ENCODE measurements at places on chromosomes 16 and 17. TPM values are rescaled to one million over a fixed set of nuclear protein-coding genes. Genes with fewer than 3 reads are reported as not detected.
A peak's percentile ranks its signal among the peaks of the same experiment; 100 is the strongest.

GRCh38 chr17:55524440-55525220 lies 13.4 kb upstream of the SMIM36 start:
- no peaks in the 10 kb centered on the region for H3K36me3 ChIP-seq
- H3K4me3 ChIP-seq = no peak overlapping the region

DNA sequence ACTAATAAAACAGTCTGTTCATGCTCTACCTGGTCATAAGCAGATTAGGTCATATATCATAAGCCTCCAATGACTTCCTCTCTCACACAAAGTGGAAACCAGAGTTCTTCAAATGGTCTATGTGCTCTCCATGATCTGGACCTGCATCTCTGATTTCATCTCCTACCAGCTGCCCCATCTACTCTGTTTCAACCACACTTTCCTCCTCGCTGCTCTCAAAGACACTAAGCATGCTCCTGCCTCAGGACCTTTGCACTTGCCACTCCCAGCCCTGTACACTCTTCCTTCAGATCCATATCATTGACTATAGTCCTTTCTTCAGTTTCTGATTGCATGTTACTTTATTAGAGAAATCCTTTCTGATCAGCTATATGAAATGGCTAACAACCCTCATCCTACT lies 196.8 kb downstream of the PHKB start:
- peaks cover 62% of the 10 kb centered on the region for H3K36me3 ChIP-seq
- no peak overlapping the region for H3K27ac ChIP-seq
- no peaks in the 10 kb centered on the region for H3K4me1 ChIP-seq
- H3K4me3 ChIP-seq = no peak overlapping the region
- no peaks in the 10 kb centered on the region for H3K27me3 ChIP-seq
- no peak for DNase-seq

Gene GAST
- not detected for total RNA-seq

Gene E2F4
- 117 TPM for total RNA-seq

GRCh38 chr16:608019-608418 lies 18.2 kb downstream of the RAB40C start:
- no peaks in the 10 kb centered on the region for H3K27me3 ChIP-seq
- peaks cover 6% of the 10 kb centered on the region for H3K36me3 ChIP-seq
- H3K4me3 ChIP-seq = no peak overlapping the region
- H3K27ac ChIP-seq = no peak overlapping the region
- no peak for DNase-seq

- H3K36me3 ChIP-seq = no peaks in the 10 kb centered on the region
- no peak overlapping the region for H3K4me3 ChIP-seq
- no peak overlapping the region for H3K27ac ChIP-seq
- no peak for DNase-seq
- peaks cover 28% of the 10 kb centered on the region for H3K27me3 ChIP-seq
- H3K4me1 ChIP-seq = no peaks in the 10 kb centered on the region
Observed at GRCh38 chr17:5800646-5801045, 216.3 kb upstream of the NLRP1 start.

GRCh38 chr16:76749780-76750375 lies 441.1 kb upstream of the MON1B start:
- no peaks in the 10 kb centered on the region for H3K27me3 ChIP-seq
- no peak overlapping the region for H3K27ac ChIP-seq
- no peaks in the 10 kb centered on the region for H3K4me1 ChIP-seq
- H3K36me3 ChIP-seq = no peaks in the 10 kb centered on the region
- H3K4me3 ChIP-seq = no peak overlapping the region

Gene RAB11FIP4
- total RNA-seq = 37.9 TPM

GRCh38 chr17:32142857-32143526 lies 690 bp downstream of the RHOT1 start:
- peaks cover 23% of the 10 kb centered on the region for H3K4me1 ChIP-seq
- peak; percentile 26 for DNase-seq
- peaks cover 5% of the 10 kb centered on the region for H3K36me3 ChIP-seq
- H3K4me3 ChIP-seq = peak overlapping the region; percentile 98
- H3K27ac ChIP-seq = peak overlapping the region; percentile 85

DNA sequence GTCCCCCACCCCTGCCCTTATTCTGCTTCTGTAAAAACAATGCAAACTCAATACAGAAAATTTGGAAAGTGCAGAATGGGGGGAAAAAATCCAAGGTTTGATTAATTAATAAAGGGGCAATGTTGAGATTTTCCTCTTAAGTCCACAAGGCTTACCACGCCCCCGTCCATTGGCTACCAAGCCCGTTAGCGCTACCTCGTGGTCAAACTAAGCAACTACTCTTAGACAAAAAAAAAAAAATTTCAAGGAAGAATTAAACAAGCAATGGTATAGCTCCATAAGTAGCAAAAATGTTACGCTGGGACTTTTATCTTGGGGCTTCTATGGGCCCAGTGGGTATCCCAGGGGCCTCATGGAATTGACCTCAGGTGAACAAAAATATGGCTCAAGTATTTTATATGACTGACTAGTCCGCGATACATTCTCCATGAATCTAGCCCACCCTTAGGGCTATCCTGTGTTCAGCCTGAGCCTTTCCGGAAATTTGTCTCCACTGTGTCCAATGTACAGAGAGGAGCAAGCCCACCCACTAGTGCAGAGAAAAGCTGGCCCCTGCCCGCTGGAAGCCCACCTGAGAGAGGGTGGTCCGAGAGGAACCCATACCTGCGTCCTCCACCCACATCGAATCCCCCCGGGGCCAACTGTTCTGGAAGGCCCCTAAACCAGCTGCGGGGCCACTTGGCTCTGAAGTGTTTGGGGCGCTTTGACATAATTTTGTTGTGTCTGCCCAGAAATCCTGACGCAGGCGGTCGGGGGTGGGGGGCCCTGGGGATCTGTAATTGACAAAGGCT lies 19.1 kb upstream of the TEX2 start:
- no peak for DNase-seq
- H3K4me3 ChIP-seq = no peak overlapping the region
- no peak overlapping the region for H3K27ac ChIP-seq
- no peaks in the 10 kb centered on the region for H3K4me1 ChIP-seq
- H3K27me3 ChIP-seq = no peaks in the 10 kb centered on the region

DNA sequence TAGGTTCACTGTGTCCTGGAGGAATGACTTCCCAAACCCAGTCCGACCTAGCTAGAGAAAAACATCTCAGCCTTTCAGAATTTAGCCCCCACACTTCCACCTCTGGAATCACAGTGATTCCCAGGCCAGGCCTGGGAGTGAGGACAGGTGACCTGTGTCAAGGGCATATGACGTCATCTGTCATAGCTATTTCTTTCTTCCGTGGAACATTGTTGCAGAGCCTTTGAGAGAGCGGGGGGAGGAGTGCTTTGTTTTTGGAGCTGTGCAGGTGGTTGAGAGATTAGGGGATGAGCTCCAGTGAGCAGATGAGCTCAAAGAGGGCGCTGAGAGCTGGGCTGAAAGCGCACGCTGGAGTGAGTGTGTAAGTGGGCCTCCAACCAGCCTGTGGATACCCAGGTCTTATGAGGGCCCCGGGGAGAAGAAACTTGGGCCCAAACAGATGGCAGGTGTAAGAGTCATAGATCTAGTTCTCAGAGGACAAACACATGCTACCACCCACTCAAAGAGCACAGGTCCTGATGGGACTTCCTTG lies 344.8 kb downstream of the SNX29 start:
- no peaks in the 10 kb centered on the region for H3K27me3 ChIP-seq
- peaks cover 34% of the 10 kb centered on the region for H3K36me3 ChIP-seq
- H3K4me1 ChIP-seq = peaks cover 70% of the 10 kb centered on the region
- no peak for DNase-seq
- peak overlapping the region; percentile 32 for H3K4me3 ChIP-seq

DNA sequence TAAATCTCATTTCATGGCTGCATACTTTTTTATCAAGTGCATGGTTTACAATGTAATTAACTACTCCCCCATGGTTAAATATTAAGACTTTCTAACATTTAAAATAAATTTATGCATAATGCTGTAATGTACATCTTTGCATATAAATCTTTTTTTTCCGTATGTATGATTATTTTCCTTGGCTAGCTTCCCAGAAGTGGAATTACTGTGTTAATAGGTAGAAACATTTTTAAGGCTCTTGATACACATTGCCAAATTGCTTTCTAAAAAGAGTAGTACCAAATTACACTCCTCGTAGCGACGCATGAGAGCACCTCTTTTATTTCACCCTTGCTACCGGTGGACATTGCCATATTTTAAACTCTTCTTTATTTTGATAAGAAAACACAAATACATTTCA lies 141.1 kb downstream of the DNAH9 start:
- DNase-seq = no peak
- no peaks in the 10 kb centered on the region for H3K36me3 ChIP-seq
- no peaks in the 10 kb centered on the region for H3K4me1 ChIP-seq

- H3K4me3 ChIP-seq = no peak overlapping the region
- DNase-seq = no peak
- no peaks in the 10 kb centered on the region for H3K27me3 ChIP-seq
- H3K4me1 ChIP-seq = no peaks in the 10 kb centered on the region
- no peaks in the 10 kb centered on the region for H3K36me3 ChIP-seq
Observed at GRCh38 chr16:65062736-65063583, 58.9 kb downstream of the CDH11 start.

DNA sequence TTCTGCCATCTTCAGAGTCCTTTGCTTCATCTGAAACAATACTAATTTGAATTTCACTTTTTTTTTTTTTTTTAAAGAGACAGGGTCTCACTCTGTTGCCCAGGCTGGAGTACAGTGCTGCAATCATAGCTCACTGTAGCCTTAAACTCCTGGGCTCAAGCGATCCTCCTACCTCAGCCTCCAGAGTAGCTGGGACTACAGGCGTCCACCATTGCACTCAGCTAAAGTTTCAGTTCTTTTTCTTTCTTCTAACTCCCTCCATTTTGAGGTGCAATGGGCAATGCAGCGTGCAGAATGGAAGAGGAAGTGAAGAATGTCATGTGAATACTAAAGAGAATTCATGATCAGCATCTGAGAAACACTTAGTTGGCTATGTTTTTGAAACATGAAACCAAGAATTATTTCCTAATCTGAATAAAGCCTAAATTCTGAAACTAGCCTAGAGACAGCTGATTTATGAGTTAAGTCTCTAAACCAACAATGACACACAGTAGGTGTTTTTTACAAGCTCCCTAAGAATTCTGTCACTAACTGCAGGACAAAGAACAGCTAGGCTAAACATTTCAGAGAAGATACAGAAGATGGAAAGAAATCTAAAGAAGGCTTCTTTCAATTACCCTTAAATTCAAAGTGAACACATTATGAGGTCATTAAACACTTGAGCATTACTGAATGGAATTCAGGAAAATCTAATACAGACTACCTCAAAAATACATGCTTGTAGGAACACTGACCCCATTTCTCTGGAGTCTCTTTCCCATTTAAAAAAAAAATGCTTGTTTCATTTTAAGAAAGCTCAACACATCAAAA lies 21.0 kb downstream of the SNN start:
- no peak for DNase-seq
- peak overlapping the region; percentile 84 for H3K27ac ChIP-seq
- peak overlapping the region; percentile 58 for H3K4me3 ChIP-seq

Gene PDP2
- total RNA-seq = 13.2 TPM

Gene KRT28
- not detected for total RNA-seq

DNA sequence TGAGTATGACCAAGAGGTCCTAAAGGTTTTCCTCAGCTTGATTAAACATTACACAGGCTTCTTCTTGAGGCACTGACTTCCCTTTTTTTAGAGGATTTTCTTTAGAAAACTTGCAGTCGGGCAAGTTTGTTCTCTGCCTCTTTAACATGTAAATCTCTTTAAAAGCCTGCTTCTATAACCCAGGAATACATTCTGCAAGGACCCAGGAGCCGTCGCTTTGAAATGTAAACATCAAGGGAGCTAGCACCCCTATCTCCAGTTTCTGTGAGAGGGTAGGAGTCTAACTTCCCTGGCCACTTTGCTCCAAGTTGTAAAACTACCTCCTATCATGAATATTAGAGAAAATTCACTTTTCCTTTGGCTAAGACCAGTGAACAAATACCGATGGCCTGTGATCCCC lies 201.5 kb upstream of the CPHXL start:
- no peaks in the 10 kb centered on the region for H3K27me3 ChIP-seq
- H3K27ac ChIP-seq = no peak overlapping the region
- H3K36me3 ChIP-seq = no peaks in the 10 kb centered on the region
- H3K4me1 ChIP-seq = no peaks in the 10 kb centered on the region

Gene NXN
- total RNA-seq = 0.15 TPM

DNA sequence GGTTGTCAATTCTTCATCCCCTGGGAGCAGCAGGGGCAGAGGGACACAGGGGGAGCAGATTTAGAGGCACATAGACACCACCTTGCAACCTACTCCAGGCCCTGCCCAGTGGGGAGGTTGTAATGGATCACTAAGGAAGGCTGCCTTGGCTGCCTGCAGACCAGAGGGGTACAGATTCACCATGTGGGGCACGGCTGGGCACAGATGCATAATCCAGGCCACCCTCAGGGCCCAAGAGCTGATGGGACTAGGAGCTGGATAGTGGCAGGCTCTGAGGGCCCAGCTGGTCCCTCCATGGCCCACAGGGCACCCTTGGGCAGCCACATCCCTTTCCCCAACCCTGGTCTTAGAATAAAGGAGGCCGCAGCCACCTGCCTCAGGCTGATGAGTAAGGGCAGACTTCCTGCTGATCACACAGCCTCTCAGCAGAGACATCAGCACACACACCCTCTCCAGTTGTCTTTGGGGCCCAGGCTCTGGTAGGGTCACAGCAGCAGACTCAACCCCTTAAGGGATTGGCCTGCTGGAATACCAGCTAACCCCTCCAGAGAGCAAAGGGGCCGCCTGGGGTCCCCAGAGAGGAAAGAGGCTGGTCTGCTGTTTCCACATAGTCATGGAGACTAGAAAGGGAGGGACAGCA lies 224.9 kb downstream of the GSG1L start:
- H3K27ac ChIP-seq = no peak overlapping the region
- H3K36me3 ChIP-seq = no peaks in the 10 kb centered on the region
- H3K4me3 ChIP-seq = no peak overlapping the region
- H3K27me3 ChIP-seq = peaks cover 35% of the 10 kb centered on the region
- no peak for DNase-seq

- H3K4me1 ChIP-seq = no peaks in the 10 kb centered on the region
- DNase-seq = no peak
- no peaks in the 10 kb centered on the region for H3K36me3 ChIP-seq
- H3K27ac ChIP-seq = no peak overlapping the region
- H3K4me3 ChIP-seq = no peak overlapping the region
- H3K27me3 ChIP-seq = no peaks in the 10 kb centered on the region
Observed at GRCh38 chr17:52120465-52120864, 38.0 kb downstream of the CA10 start.

Gene PRR29
- not detected for total RNA-seq

Data from activated B cell treated with CpG ODN at 0.5 μM for 24 hours (primary cell).